ENCODE measurements at places on chromosomes 11 and 22. TPM values are rescaled to one million over a fixed set of nuclear protein-coding genes. Genes with fewer than 3 reads are reported as not detected.

RFPL3 gene
- 0.92 TPM for total RNA-seq

OR2AG2 gene
- 0.63 TPM for total RNA-seq

P2RX3 gene
- total RNA-seq, result not detected

MFRP gene
- not detected for total RNA-seq

APOL5 gene
- total RNA-seq, result not detected

DNA sequence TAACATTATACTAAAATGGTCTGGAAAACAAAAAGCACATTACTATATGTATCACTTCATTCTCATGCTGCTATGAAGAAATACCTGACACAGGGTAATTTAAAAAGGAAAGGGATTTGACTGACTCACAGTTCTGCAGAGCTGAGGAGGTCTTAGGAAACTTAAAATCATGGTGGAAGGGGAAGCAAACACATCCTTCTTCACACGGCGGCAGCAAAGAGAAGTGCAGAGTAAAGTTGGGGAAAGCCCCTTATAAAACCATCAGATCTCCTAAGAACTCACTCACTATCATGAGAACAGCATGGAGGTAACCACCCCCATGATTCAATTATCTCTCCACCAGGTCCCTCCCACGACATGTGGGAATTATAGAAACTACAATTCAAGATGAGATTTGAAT lies 60.0 kb downstream of the FAM181B start:
- DNase-seq, result no peak

DNA sequence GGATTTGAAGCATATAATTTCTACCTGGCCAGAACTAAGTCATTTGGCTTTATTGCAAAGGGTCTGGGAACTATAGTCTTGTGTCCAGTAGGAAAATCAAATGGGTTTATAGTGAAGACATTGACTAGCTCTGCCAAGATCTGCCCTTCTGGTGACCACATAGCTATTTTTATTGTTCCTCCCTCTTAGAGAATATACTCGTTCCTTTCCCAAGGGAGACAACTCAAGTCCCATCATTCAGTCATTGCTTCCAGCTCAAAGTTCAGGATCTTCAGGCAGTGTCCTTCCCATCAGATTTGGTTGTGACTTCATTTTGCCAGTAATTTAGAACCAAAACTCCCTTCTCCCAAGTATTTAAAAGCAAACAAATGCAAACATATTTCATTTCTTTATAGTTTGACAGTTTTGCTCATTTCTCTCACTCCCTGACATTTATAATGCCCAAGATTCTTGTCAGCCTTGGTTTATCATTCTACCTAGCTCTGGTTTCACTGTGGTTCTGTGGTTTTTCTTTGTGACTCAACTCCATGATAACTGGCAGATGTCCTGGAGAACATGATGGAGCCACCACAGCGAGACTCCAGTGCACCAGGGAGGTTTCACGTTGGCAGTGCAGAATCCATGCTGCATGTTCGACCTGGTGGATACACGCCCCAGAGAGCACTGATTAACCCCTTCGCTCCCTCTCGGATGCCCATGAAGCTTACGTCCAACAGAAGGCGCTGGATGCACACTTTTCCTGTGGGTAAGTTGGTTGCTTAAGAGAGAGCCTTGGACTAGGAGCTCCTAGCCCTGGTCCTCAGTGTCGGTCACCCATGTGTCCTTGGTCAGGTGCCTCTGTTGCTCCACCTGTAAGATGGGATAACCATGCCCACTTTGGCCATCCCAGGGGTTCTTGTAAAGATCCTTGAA lies 64.9 kb downstream of the DEPDC5 start:
- no peak for DNase-seq

DNA sequence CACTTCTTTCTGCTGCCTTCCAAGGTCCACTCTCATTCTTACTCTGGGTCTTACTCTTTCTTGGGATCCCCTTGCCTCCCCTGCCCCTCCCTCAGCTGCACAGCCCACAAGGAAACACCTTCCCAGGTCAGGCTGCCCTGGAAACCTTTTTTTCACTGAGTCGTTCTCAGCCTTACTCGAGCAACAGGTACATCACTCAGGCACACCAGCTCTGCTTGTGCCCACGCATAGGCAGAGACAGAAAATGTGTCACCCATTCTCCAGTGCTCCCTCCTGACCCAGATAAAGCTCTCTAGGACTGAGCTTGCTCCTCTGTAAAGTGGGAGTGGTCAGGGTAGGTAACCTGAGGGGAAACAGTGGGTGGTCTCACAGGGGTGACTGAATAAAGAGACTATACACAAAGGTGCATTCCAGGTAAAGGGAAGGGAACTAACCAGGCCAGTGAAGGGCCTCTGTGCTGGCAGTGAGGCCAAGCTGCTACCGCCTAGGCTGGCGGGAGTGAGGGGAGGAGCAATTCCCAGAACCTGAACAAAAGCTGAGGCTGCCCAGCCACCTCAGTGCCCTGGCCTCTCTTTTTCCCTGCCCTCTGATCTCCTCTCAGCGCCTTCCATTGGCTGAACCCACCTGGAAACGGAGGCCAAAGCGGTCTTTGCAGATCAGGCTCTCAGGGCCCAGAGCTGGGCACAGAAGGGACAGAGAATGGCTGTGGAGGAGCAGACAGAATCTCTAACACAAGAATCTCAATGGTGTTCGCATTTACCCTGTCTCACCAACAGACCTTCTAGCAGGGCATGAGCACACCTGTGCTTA lies 15.9 kb downstream of the PRG3 start:
- DNase-seq, result no peak

- no peak for DNase-seq
Measured at GRCh38 chr11:20022363-20023081, 137.8 kb downstream of the DBX1 start.

GRCh38 chr11:8794677-8795103 lies 112.1 kb downstream of the RPL27A start:
- DNase-seq, result no peak

- DNase-seq, result no peak
Measured at GRCh38 chr11:12577725-12578644, 96.2 kb upstream of the TEAD1 start.

- DNase-seq, result no peak
Measured at GRCh38 chr11:8204025-8204424, 35.2 kb upstream of the RIC3 start.

DNA sequence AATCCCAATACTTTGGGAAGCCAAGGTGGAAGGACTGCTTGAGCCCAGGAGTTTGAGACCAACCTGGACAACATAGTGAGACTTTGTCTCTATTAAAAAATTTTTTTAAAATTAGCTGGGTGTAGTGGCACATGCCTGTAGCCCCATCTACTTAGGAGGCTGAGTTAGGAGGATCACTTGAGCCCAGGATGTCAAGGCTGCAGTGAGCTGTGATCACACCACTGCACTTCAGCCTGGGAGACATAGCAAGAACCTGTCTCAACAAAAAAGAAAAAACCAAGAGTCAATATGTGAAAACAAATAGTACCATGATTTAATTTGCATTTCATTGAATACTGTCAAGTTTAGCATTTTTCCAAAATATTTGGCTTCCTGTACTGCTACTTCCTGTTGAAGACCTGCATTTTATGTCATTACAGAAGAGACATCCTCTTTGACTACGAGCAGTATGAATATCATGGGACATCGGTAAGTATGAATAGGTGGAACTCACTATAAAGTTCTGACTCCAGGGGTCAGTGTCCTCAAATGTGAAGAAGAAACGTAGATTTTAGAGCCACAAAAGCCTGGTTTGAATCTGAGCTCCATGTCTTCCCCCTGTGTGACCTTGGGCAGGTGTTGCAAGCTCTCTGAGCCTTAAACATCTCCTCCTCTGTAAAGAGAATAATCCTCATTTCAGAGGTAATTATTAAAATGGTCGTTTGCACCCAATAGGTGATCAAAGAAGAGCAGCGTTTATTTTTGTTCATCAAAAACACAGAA lies 16.0 kb downstream of the CDC45 start:
- no peak for DNase-seq

- DNase-seq, result no peak
Measured at GRCh38 chr11:45322891-45323600, 36.9 kb upstream of the SYT13 start.

GRCh38 chr22:31289344-31289743 lies 2.9 kb downstream of the PIK3IP1 start:
- no peak for DNase-seq

DNA sequence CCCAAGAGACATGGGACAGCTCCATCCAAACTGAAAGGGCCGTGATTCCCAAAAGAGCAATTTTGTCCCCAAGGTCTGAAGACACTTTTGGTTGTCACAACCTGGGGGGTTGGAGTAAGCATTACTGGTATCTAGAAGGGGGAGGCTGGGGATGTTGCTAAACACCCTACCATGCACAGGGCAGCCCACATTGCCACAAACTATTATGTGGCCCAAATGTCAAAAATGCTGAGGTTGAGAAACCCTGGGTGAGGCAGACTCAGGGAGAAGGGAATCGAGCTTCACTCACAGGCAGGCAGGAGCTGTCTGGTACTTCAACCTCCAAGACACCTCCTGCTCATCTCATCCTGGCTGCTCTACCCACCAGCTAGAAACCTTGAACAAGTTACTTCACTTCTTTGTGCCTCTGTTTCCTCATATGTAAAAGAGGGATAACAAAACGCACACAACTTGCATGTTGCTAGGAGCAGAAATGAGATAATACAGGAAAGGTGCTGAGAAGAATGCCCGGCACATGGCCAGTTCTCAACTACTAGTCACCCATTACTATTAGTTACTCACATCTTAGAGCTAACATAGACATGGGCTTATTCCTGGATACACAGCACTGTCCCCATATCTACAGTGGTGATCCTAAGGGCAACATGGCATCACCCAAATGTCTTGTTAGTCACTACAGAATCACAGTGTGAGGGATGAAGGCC lies 8.8 kb downstream of the SERPIND1 start:
- no peak for DNase-seq

- DNase-seq, result no peak
Measured at GRCh38 chr11:64357904-64358535, 942 bp upstream of the RPS6KA4 start.

DNA sequence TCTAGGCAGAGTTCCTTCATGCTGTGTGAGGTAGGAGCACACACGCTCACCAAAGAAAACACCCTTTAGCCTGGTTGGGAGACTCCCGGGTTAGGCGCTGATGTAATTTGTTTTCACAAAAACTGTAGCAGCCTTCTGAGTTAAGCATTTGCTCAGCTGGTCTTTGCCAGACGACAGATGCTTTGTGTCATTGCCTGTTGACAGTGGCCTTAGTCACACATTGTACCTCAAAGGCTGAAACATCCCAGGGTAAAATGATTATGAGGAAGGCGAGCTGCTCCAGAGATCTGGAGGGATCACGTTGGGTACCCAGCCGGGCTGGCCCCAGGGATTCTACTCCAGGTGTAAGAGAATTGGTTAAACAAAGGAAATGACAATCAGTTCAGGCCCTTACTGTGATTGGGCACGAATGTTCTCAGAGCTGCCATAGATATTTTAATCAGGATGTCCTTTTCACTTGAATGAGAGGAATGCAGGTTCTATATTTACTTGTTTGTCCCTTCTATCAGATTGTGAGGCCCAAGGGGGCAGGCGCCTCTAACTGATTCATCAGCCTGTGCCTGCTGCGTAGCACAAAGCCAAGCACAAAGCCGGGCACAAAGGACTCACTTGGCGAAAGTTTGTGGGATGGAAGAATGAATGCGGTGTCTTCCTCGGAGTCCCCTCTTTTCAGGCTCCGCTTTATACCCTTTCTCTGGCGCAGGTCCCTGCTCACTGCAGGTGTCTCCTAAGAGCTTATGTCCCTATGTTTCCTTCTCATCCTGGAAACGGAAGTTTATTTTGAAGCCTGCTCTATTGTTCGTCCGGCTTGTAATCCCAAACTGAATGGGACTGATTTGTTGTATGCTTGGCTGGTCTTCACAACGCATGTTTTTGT lies 47.1 kb downstream of the ADM start:
- DNase-seq, result no peak

DNA sequence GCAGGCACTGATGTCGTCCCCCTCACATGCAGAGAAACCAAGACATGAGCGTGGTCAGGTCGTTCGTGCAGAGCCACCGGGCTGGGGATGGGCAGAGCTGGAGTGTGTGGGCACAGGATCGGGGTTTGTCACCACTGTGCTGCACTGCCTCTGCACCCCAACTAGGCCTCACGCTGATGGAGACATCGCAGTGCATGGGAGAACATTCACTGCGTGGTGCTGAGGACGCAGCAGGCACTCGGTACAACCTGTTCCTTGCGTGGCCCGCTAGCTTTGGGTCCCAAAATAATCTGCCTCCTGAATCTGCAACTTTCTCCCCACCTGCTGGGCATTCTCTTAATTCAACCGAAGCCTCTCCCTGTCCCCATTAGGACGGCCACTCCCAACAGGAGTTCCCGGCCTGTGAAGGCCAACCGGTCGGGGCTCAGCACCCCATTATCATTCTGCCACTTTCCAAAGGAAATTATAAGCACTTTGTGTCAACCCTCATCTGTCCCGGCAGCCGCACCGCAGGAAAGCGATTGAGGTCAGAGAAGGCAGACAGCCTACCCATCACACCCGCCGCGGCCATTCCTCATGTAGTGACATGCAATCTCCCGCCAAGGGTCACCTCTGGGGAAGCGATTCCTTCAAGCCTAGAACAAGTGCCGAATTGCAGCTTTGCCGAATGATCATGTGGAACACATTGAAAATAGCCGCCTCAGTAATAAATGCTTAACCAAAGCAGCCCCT lies 490.4 kb downstream of the MN1 start:
- DNase-seq, result no peak

DNA sequence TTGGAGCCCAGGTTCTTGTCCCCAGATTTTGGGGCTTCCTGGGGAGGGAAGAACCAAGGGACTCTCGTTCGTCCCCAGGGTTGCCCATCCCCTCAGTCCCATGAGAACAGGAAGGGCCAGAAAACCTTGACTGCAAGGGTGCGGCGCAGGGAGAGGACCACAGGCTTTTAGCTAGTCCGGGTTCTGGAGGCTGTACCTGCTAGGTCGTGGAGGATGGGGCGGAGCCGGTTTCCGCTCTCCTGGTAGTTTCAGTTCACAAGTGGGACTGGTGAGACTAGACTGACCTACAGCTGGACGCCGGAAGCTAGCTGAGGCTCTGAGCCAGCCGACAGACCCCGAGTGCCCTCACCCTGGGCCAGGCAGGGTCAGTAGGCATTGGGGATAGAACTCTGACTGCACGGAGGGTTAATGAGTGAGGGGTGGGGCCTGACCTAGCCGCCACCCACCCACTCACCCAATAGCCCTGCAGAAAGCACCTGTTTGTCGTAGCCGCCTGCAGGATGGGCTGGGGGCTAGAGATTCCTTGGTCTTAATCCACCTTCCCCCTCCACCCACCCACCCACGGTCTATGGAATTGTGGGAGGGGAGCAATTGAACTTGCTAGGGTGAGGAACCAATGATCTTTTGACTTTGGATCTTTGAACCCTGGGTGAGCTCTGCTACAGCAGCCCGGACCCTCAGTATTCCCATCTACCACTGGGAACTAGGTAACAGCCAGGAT lies 1.5 kb downstream of the MAFF start:
- no peak for DNase-seq

GRCh38 chr11:2588809-2589537 lies 110.8 kb downstream of the KCNQ1OT1 start:
- peak; percentile 1 for DNase-seq

- DNase-seq, result no peak
Measured at GRCh38 chr11:62984451-62984991, at the start of gene SLC22A6. TSS of gene SLC22A6 (minus strand) at chr11:62984967. CDS start at chr11:62984690, 277 bp downstream.

GRCh38 chr11:606245-606644 lies 9.5 kb downstream of the IRF7 start:
- DNase-seq, result no peak
